ENCODE measurements at places on chromosomes 6 and 20.

DNA sequence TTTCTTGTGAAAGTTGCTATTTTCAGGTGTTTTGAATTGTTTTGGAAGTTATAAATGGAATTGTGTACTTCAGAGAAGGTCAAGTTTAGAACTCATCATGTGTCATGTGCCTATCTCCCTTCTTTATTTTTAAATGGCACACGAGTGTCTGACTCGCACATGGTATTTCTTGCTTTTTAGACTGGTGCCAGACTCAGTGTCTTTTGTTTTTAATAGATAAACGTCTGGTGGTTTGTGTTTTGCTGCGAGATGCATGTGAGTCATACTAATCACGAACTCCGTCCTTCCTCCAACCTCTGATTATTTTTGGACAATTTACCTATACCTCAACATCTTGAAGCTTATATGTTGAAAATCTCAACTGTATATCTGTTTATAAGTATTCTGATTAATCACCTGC lies 292.1 kb downstream of the CDKAL1 start:
- no peak for DNase-seq

DNA sequence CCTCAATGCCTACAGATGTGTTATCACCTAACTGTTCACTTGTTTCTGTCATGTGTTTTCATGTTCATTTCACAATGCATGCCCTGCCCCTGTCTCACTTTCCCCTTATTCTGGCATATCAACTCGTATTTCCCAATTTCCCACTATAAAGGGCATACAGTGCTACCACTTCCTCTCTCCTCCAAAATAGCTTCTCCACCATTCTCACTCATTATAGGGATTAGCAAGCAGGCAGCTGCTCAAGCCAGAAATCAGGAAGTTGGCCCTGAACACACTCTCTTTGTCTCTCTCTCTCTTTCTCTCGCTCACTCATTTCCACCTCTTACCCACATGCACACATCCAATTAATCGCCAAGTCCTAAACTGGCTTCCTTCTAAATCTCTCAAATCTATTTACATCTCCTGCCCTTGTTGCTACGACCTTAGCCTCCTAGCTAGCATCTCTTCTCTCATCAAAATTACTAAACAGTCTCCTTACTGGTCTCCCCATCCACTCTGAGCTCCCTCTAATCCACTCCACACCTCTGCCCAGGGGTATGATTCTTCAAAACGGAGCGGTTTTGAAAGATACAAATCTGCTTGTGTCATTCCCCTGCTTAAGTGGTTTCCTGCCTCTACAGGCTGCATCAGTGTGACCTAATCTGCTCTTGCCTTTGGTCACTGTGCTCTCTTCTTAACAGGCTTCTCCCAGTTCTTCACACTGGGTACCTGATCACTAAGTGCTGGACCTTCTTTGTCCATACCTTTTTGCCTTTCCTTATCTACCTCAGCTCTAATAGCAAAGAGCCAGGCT lies 196.2 kb downstream of the BTBD9 start:
- peak; percentile 44 for DNase-seq

- DNase-seq = peak; percentile 11
These were observed 92.5 kb downstream of the SLC24A3 start for GRCh38 chr20:19304886-19305415.

DNA sequence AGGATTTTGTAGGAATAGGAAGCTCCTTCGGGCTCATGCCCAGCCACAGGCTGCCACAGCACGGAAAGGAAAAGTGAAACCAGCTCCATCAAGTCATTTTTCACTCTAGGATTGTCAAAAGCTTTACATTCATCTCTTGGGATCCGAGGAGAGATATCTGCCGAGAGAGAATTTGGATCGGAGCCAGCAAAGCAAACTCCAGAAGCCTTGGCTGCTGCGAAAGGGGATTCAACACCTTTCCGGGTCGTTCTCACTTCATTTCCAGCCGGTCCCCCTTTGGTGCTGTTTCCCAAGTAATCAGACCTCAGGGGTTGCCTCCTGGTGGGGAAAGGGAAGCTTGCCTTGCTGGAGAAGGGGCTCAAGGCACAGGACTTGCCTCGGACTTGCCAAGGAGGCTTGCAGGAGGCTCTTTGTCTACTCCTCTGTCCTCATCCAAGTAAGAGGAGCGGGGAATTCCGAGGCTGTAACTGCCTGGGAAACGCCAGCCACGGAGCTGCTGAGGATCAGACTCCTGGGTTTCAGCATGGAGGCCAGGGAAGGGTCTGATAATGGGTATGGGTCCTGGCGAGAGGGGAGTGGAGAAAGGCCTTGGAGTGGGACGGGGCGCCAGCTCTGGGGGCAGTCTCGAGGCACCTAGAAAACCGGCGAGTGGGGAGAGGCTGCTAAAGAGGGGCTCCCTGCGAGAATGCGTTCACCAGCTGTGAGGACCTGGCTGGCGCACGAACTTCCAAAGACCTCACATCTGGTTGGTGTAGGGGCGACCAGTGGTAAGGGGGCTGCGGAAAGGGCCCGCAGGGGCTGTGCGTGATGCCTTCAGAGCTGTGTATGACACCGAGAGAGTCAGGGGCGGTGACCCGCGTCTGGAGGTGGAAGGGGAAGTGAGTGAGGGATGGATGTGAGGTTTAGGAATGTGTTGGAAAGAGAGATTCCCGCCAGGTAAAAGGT lies 702 bp downstream of the ETV7 start:
- DNase-seq = peak; percentile 60

GRCh38 chr6:38974389-38975151 lies 74.0 kb upstream of the GLP1R start:
- DNase-seq = no peak

- no peak for DNase-seq
These were observed 29.5 kb upstream of the RNGTT start for GRCh38 chr6:88992741-88993552.

- DNase-seq = no peak
These were observed 60.4 kb downstream of the YTHDF1 start for GRCh38 chr20:63155266-63156165.

DNA sequence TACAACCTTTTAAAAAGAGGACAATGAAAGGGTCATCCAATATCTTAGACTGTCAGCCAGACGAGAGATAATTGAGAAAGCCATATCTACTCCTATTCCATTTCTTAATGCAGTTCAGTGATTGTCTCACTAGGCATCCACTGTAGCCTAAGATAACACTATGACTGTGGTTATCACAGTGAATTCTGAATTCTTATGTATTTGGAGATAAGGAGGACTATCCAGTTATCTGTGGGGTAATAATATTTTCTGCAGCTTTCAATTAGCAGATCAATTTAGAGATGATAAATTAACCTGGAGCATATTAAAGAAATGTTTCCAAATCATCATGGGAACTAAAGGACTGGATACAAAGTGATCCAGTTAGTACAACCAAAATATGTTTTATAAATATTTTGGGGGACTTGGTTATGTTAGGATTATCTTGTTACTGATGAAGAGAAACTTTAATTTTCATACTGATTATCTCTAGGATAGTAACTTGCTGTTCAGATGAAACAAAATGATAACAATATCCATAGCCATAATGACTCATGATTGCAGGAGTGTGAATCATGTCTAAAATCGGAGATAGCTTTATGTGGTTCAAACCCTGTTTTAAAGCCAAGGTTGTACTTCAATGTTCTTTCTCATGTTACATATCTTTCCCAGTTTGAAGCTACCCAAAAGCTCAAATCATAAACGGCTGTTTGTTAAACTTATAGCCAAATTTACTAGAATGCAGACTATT lies 1152.0 kb downstream of the HACE1 start:
- DNase-seq = no peak

DNA sequence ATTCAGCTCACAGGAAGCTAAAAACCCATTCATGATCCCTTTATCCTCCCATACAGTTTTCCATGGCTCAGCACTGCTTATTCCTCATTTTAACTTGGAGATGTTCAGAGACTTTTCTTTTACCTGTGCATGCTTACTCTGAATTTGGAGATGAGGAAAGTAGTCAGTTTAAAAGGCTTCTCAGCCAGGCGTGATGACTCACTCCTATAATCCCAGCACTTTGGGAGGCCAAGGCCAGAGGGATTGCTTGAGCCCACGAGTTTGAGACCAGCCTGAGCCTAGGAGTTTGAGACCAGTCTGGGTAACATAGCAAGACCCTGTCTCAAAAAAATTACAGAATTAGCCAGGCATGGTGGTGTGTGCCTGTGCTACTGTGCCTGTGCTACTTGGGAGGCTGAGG lies 30.3 kb upstream of the TMEM217 start:
- no peak for DNase-seq

DNA sequence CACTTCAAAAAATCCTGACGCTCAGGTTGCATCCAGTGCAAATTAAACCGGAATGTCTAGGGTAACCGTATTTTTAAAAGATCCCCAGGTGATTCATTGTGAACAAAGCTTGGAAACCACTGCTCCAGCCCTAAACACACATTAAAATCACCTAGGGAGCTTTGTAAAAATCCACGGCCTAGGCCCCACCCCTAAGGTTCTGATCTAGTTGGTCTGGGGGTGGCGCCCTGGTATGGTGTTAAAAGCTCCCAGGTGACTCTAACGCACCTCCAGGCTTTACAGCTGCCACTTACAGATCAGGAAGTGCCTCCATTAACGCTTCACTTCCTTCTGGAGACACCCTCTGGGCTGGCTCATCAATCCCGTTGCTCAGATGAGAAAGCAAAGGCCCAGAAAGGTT lies 92.2 kb downstream of the GRM4 start:
- no peak for DNase-seq

- no peak for DNase-seq
These were observed 129.0 kb upstream of the TNFAIP3 start for GRCh38 chr6:137737836-137738596.

- DNase-seq = no peak
These were observed 242.3 kb upstream of the RNF217 start for GRCh38 chr6:124719913-124720312.

DNA sequence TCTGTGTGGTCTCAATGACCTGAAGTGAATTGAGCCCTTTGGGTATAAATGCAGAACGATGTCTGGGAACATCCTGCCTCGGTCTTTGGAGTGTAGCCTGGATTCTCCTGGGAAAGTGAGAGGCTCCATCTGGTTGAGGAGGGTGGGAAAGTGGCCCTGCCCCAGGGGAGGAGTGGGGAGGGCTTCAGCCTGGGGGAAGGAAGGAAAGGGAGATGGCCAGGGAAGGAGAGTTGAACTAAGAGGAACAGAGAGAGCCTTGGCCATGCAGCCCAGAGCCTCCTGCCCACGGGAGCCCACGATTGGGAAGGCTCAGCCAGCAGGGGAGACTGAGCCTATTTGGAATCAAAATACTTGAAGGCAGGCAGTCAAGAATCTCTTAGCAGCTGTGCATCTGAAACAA lies 2.3 kb upstream of the EPB41L1 start:
- peak; percentile 70 for DNase-seq

GRCh38 chr6:130105996-130106704 lies 87.8 kb downstream of the L3MBTL3 start:
- no peak for DNase-seq

DNA sequence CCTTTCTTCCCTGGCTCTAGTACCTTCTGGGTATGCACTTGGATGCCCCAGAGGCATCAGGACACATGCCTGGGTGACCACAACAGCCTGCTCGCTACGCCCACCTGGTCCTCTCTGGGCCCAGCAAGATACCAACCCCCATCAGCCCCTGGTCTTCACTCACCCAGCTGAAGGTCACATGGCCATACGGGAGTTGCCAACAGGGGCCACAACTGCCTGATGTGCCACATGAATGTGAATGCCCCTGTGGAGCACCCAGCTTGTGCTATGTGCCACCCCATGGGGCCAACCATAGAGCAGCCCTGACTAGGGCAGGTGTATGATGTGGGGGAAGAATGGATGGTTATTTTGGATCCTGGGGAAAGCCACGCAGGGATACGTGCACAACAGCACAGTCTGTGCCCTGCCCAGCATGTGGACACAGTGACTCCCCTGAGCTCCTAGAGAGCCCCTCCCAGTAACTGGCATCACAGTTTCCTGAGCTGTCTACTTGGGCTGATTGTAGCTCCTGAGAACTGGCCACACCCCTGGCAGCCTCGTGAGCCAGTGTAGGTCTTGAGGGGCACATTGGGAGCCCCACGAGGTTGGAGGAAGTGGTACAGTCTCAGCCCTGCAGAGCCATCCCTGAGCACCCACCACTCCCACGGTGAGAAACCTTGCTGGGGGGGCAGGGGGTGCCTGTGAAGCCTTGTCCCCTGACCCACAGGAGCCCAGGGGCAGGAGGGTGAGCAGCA lies 10.5 kb upstream of the PCMTD2 start:
- DNase-seq = no peak

- no peak for DNase-seq
These were observed 10.1 kb downstream of the JARID2 start for GRCh38 chr6:15255909-15256395.

GRCh38 chr20:6976106-6976900 lies 208.8 kb downstream of the BMP2 start:
- no peak for DNase-seq

DNA sequence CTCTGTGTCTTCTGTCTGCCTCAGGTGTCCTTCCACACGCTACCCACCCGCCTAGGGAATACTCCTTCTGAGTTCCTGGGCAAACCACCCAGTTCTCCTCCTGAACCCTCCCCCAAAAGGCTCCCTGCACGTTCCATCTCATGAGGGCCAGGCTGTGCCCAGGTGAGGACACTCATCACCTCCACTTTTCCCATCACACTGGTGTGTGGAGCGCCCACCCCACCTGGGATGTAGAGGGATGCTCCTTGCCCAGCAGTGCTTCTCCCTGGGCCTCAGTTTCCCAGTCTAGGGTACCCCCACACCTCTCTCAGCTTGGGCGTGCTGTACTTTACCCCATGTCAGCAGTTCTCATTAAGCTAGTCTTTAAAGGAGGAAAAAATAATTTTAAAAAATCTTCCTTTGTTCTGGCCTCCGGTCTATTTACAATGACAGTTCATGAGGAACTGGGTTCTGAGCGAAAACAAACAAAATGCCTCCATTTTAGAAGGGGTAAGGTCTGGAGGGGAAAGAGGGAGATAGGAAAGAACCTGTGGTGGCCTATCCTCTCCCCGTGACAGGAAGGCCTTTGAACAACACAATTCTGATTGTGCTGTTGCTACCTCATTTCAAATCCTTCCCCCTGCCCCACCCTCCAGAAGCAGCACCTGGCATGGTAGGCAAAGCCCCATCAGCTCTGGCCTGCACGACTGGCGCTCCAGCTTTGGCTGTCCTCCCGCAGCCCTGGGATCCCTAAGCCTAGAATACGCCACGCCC lies 1.7 kb upstream of the C20orf203 start:
- no peak for DNase-seq

GRCh38 chr6:163373240-163373639 lies 41.3 kb upstream of the QKI start:
- DNase-seq = no peak

DNA sequence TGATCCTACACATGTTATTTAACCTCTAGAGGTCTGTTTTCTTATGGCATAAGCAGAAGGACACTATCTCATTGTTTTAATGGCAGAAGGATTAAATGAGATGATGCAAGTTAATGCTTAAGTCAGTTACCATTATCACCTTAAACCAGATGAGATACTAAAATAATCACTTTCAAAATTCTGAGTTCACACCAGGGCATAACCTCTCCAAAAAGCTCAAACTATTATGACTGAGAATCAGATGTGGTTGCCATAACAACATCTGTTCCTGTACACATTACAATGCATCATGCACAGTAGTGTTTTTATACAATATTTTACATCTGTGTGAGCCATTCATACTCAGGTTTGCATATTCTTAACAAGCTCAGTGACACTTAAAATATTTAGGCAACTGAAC lies 10.2 kb downstream of the ADNP start:
- peak; percentile 41 for DNase-seq

GRCh38 chr20:13029687-13030375 lies 21.1 kb downstream of the SPTLC3 start:
- peak; percentile 27 for DNase-seq

- DNase-seq = no peak
These were observed at the start of gene NKX2-2 for GRCh38 chr20:21513881-21514540. TSS of gene NKX2-2 (minus strand) at chr20:21514064. CDS start at chr20:21513669, 395 bp downstream.

Data from muscle of leg (tissue), 16 donors.